ENCODE measurements at places on chromosomes 4 and X.

DNA sequence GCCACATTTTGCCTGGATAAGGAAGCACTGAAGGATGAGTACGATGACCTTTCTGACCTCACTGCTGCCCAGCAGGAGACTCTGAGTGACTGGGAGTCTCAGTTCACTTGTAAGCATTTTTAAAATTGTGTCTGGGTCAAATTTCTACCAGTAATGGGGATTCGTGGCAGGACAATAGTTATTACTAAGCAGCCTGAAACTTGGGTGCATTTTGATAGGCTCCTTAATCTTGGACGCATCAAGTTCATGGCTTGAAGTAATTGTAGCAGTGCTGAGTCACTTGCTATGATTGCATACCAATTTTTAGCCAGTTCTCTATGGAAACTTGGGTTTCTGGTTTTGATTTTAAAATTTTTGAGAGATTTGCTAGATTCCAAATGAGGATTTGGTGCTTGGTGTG, 4.3 kb downstream of the PGRMC1 start:
- no peak for DNase-seq

DNA sequence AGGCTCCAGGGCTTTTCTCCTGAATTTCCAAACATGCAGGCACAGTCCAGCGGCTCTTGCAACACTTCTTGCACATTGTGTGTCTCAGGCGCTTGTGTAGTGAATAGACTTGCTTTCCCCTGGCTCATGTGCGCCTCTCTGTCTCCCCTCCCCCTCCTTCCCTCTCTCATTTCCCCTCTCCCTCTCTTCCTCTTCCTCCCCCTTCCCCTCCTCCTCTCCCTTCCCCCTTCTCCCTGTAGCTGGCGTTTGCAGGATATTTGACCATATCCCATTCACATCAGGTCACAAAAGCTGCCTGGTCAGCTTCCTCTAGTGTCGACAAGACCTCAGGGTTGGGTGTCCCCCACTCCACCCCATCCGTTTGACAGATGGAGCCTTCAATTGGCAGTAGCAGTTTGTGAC, 2.4 kb downstream of the CHST7 start:
- DNase-seq = no peak

- DNase-seq = no peak
Observed at GRCh38 chr4:66328803-66329574, 658.7 kb upstream of the EPHA5 start.

GRCh38 chrX:145727476-145727875, 90.2 kb upstream of the SLITRK2 start:
- DNase-seq = no peak

- DNase-seq = no peak
Observed at GRCh38 chr4:10753336-10753735, 68.8 kb upstream of the CLNK start.

- DNase-seq = no peak
Observed at GRCh38 chr4:55393461-55394320, 2.1 kb upstream of the TMEM165 start.

- no peak for DNase-seq
Observed at GRCh38 chrX:70979136-70979762, 48.4 kb upstream of the SLC7A3 start.

DNA sequence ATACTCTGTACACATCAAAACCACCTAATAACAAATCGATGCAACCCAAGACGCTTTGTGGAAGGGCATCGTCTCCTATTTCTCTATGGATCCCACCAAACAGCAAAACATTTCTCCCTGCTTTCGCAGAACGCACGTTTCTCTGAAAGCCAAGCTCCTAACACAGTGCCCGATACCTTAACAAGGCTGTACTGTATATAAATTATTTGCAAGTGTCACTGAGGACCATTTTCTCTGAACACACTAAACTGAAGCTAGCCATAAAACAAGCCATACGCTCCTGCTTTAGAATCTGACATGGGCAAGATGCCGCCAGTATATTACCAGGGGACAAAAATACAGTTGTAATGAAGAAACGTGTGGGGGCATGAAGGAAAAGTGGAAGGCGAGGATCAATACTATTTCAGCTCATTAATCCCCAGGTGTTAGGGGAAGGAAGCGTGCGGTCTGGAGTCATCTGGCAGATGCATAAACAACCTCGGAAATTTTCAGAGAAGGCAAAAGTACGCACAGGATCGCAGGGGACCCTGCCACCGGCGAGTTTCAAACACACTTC, 703 bp downstream of the KCNIP4 start:
- no peak for DNase-seq

DNA sequence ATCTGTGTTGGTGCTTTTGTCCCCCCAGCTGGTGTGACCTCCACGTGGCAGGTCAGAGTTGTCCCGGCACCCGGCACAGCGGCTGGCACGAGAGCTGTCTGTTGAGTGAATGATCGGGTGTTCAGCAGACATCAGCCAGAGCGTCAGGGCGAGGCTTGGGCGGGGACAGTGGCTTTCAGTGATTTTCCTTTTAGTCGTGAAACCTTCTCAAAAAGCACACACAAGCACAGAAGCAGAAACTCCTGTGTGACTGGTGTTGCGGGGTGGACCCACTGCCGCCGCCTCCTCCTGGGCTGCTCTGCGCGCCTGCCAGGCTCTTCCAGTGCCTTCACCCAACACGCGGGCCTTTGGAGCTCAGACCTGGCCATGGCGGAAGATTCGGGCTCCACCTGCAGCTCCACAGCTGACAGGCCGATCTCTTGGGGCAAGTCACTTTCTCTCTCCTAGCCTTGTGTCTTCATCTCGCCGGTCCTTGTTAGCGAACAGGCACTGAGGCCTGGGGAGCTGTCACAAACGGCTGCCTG, 51.4 kb upstream of the HGFAC start:
- peak; percentile 46 for DNase-seq

Measured in lower lobe of right lung (tissue), 2 donors.